ENCODE measurements at places on chromosomes 3 and 15.

- no peak for DNase-seq
Observed at GRCh38 chr3:160474416-160474838, 24.8 kb upstream of the TRIM59 start.

DNA sequence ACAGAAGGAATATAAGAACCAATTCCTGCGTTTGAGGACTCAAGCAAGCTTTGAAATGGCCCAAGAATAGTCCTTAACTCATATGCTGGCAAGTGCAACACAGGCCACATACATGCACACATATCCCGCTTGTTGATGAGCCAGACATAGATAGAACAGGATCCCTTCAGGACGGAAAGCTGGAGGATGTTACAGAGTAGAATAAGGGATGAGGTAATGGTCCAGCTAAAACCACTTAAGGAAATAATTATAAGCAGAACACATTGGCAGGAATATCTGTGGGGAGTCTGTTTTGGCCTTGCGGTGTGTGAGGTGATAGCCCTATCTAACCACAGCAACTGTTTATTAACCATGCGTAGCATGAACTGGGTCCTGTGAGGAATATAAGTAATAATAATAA lies 25.0 kb downstream of the SCG3 start:
- DNase-seq, result no peak

- DNase-seq, result no peak
Observed at GRCh38 chr3:72574144-72574543, 274.1 kb downstream of the SHQ1 start.

GRCh38 chr3:8464668-8465067 lies 37.0 kb upstream of the LMCD1 start:
- DNase-seq, result no peak

GRCh38 chr15:26051761-26052675 lies 188.9 kb upstream of the ATP10A start:
- no peak for DNase-seq

- DNase-seq, result no peak
Observed at GRCh38 chr15:91498046-91498748, 355.3 kb upstream of the SLCO3A1 start.

DNA sequence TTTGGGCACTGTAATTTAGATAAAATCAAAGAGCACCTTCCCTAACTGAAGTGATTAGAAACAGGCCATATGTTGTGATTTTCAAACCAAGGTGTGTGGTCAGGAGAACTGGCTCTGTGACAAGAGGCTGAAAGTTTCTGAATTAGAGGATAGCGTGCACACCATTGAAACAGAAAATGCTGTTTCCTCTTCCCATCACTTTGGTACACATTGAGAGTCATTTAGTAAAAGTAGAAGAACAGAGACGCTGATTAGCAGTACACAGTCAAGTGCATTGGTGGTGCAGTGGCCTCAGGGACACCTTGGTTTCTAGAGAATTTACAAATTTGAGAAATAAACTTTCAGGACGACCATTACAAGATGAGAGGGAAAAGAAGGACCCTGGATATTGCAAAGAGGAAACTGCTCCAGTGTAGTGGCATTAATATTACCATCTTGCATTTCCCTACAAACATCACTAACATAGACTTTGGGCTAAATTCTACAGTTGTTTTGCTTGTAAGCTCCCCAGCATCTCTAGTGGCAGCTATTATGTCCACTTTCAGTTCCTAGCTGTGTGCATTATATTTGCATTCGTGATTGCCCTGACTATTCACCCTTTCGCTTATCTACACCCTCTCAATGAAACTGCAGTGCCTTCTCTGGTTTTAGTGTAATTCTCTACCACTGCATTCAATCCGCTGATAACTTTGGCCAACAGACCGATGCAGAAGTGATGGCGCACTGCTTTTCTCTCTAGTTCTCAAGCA lies 728.1 kb upstream of the GRM7 start:
- DNase-seq, result no peak

DNA sequence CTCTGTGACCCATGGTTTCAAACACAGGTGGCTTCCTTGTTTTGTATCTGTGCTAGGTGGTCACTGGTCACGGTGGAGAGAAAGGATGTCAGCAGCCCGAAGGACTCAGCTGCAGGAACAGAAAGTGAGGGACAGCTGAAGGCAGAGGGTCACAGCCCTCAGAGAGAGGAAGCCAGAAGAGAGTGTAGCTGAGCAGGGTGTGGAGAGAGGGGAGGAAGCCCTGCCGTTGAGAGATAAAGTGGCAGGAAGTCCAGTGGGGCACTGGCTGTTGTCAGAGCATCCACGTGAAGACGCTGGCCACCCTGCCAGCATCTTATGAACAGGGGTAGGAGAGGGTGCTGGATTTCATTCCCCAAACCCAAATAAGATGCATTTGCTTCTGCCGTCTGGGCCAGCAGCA lies 36.9 kb downstream of the LIMD1 start:
- DNase-seq, result peak; percentile 52

- no peak for DNase-seq
Observed at GRCh38 chr3:72520690-72521308, 327.4 kb downstream of the SHQ1 start.

- DNase-seq, result no peak
Observed at GRCh38 chr15:38252481-38253350, at the start of gene SPRED1. TSS of gene SPRED1 (plus strand) at chr15:38252836. CDS start at chr15:38253186, 350 bp downstream.

GRCh38 chr3:169744366-169745054 lies 20.4 kb downstream of the TERC start:
- DNase-seq, result no peak

- DNase-seq, result no peak
Observed at GRCh38 chr3:112786881-112787579, 59.6 kb downstream of the CD200R1L start.

GRCh38 chr15:28911310-28911931 lies 25.6 kb downstream of the APBA2 start:
- no peak for DNase-seq

DNA sequence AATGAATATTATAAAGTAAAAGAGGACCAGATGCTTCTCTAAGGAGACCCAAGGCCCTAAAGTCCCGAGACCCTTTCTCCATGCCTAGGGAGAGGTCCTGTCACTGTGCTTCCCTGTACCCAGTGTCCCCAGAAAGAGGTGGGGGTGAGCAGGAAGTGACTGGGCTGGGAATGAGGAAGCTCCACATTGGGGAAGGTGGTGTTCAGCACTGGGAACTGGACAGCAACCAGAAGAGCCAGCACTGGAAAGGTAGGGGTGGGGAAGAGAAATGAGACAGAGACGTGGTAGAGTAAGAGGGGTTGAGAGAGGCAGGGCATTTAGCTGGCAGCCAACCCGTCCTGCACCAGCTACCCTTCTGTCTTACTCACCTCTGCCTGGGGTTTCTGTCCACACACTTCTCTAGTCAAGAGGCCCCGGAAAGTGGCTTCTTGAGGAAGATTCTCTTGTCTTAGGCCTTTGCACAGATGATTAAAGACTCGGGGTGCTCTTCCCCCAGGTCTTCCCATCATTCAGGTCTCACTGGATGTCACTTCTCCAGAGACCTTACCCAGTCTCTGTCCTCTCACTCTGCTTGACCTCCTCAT lies 12.2 kb downstream of the RRP9 start:
- no peak for DNase-seq

GRCh38 chr3:50570508-50571279 lies 1.4 kb downstream of the HEMK1 start:
- DNase-seq, result no peak

- no peak for DNase-seq
Observed at GRCh38 chr15:90690585-90690984, 26.6 kb upstream of the BLM start.

DNA sequence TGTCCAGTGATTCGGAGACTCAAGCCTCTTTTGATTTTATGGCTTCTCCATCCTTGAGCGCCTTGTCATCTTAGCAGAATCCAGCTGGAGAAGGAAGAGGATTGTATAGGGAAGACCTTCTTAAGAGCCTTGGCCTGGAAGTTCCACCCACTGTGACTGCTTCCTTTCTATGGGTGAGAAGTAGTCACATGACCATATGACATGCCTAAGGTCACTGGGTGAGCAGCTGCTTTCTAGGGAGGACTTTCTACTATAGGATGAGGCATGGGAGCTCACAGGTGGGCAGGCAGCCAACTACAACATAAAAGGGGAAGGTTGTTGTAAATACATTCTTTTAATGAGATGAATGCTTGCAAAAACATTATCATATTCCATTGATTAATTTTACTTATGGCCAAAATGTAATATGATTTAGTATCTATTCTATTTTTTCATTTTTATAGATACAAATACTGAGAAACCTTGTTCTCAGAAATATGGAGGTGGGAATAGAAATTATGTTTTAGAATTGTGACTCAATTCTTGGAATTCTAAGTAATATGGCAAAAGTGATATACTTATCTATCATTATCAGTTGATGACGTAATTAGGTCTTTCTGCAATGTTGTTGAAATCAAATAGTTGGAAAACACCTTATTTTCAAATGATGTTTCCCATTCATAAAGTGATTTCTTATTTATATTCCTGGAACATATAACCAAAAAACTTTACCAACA lies 53.6 kb upstream of the MINAR1 start:
- DNase-seq, result no peak

GRCh38 chr3:50454481-50455070 lies 48.9 kb downstream of the CACNA2D2 start:
- DNase-seq, result no peak

DNA sequence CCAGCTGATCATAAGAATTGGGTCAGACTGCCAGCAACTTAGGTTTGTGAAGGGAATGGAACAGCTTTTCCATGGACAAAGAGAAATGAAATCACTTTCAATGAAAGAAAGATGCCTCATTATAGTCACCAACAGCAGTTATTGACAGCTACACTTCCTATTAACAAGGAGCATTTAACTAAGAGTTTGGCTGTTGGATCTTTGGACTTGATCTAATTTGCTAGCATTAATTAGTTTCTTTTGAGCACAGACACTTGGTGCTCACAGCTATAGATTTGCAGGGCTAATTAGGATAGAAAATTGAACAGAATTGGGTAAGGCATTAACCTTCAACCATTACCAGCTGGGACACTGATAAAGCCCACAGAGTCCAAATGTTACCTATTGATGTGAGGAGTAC lies 24.2 kb downstream of the CMC1 start:
- no peak for DNase-seq

DNA sequence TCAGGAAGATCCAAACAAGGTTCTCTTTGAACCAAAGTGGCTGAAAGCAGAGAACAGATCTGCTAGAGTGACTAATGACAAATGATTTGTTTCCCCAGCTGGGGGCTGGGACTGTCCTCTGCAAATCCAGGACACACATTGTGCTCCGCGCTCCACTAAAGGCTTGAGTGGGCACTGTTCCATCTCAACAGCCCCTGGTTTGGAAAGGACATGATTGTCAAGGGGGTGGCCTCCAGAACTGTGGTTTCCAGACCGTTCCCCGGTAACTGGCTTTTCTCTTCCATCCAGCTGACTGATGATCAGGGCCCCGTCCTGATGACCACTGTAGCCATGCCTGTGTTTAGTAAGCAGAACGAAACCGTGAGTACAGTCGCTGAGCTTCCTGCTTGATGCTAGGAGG lies 91.0 kb downstream of the LRTM1 start:
- no peak for DNase-seq

GRCh38 chr3:9826815-9827573 lies 16.8 kb downstream of the RPUSD3 start:
- no peak for DNase-seq

GRCh38 chr3:40086890-40087883 lies 222.3 kb upstream of the EIF1B start:
- no peak for DNase-seq

DNA sequence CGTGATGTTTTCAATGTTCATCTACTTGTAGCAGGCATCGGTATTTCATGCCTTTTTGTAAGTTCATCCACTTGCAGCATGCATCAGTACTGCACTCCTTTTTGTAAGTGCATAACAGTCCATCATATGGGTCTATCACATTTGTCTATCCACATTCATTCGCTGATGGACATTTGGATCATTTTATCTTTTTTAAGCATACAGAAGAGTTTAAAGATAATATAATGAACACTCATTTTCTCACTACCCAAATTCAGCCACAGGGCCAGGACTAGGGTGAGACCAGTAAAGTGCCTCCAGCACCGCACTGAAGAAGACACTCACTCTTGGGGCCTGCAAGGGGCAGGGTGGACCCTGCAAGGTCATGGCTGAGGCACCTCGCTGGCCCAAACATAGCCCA lies 309.6 kb downstream of the UACA start:
- no peak for DNase-seq

- no peak for DNase-seq
Observed at GRCh38 chr3:39718674-39719595, 90.5 kb upstream of the MYRIP start.

- no peak for DNase-seq
Observed at GRCh38 chr3:66179793-66180192, 41.0 kb upstream of the SLC25A26 start.

DNA sequence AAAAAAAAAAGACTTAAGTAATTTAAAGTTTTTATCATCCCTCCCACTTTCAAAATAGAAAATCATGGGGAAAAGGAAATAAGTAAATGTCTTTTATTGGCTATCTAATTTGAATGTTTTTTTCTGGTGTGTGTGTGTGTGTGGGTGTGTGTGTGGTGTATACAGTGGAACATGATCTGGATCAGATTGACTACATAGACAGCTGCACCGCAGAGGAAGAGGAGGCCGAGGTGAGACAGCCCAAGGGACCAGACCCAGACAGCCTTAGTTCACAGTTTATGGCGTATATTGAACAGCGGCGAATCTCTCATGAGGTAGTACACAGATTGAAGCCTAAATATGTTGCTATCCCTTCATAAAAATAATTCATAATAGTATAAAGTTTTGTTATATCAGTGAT lies 44.5 kb downstream of the LRCH3 start:
- DNase-seq, result no peak

DNA sequence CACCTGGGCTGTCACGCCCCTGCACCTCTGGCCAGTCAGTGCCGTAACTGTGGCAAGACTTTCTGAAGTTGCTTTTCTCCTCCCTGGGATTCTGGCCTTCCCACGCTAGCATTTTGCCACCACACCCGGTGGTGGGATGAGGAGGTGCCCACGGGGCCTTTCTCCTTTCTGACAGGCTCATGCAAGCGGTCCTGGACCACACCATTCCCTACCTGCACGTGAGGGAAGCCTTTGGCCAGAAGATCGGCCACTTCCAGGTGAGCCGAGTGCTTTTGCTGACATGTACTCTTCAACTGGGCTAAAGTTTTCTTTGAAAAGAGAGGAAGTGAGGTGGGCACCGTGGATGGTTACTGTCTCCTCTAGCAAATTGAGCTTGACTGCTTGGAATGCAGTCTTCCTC lies 9.6 kb downstream of the IVD start:
- DNase-seq, result no peak

GRCh38 chr15:35519541-35520149 lies 26.3 kb downstream of the DPH6 start:
- peak; percentile 17 for DNase-seq

GRCh38 chr15:66850078-66850991 lies 148.3 kb downstream of the SMAD6 start:
- no peak for DNase-seq

- no peak for DNase-seq
Observed at GRCh38 chr15:72201391-72201921, 3.9 kb upstream of the GRAMD2A start.

Measured in pulmonary artery endothelial cell (primary cell).